ENCODE measurements at places on chromosomes 6 and 20.

- no peak for DNase-seq
Measured at GRCh38 chr6:125943528-125944433, 12.8 kb upstream of the HINT3 start.

DNA sequence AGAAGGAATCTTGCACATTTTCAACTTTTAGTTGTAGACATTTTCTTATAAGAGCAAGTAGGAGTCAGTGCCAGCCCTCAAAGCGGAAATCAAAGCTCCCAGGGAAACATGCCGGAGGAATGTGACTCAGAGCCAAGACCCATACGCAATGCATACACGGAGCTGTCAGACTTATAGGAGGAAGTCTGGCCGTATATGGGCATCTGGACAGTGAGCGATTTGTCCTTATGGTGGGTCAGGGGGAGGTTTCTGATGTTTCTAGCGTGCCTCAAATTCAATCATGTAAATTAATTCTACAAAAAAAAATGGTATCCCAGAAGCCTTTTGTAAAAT is 3.6 kb upstream of the CCN2 start:
- no peak for DNase-seq

GRCh38 chr20:24995741-24996448 is 3.3 kb upstream of the APMAP start:
- no peak for DNase-seq

- no peak for DNase-seq
Measured at GRCh38 chr6:134446218-134446848, 128.4 kb upstream of the SGK1 start.

Data from CD4-positive, alpha-beta memory T cell (primary cell).